ENCODE measurements at places on chromosomes 7 and 10.

DNA sequence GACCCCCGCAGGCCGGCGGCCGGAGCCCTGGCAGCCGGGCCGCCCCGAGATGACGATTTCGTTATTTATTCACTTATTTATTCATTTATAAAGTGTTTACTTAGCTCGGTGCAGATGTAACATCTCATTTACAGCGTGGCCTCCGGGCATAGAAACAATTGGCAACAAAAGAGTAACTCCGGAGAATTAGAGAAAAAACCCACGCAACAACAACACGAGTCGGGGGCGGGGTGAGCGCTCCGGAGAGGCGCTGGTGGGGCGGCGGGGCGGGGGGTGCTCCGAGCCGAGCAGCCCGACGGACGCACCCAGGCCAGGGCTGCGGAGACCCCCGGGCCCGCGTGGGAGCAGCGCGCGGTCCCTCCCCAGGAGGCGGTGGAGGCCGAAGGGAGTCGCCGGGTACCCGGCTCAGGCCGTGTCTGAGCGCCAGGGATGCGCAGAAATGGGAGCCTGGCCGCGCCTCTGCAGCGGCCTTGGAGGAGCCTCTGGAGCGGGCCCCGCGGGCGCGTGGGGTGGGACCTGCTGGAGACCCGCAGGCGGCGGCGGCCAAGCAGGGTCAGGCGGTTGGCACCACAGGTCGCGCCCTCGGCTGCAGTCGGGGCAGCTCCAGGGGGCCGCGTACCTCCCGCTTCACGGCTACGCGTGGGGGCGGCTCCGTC lies 14.3 kb downstream of the UNCX start:
- no peak for DNase-seq
- no peak overlapping the region for H3K27ac ChIP-seq
- peaks cover 8% of the 10 kb centered on the region for H3K4me1 ChIP-seq
- H3K36me3 ChIP-seq: no peaks in the 10 kb centered on the region
- H3K27me3 ChIP-seq: peaks cover 100% of the 10 kb centered on the region

DNA sequence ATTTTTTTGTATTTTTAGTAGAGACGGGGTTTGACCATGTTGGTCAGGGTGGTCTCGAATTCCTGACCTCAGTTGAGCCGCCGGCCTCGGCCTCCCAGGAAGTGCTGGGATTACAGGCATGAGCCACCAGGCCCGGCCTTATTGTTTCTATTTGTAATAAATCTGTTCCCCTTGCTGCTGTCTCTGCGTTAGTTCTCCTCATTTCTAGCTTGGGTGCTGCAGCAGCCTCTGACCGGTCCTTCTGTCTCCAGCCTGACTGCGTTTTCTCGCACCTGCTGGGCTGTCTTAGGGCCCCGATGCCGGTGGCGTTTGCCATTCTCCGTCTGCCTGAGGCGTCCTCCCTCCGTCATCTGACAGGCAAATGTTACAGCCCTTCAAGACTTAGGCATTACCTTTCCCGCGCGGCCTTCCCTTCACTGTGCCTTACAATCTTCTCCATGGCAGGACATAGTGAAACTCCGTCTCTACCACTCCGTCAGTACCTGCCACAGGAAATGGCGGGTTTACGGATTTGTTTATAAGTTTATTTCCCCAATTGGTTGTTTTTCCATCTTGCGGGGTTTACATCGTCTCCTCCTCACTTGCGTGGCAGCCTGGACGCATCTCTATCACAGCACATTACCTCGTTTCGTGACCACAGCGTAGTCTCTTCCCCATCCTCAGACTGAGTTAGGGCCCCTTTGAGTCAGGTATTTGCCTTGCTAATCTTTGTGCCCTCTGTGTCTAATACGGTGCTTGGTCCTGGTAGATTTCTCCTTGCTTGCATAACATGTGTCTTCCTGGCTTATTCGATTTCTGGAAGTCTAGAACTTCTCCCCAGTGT lies 2.3 kb upstream of the GIMAP8 start:
- peaks cover 24% of the 10 kb centered on the region for H3K4me1 ChIP-seq
- no peak overlapping the region for H3K27ac ChIP-seq
- no peaks in the 10 kb centered on the region for H3K36me3 ChIP-seq
- no peak for DNase-seq

GRCh38 chr7:105871142-105871541 lies 5.3 kb downstream of the ATXN7L1 start:
- H3K27ac ChIP-seq: no peak overlapping the region
- no peaks in the 10 kb centered on the region for H3K27me3 ChIP-seq
- no peaks in the 10 kb centered on the region for H3K36me3 ChIP-seq
- peaks cover 5% of the 10 kb centered on the region for H3K4me1 ChIP-seq

- no peak overlapping the region for H3K27ac ChIP-seq
- H3K27me3 ChIP-seq: no peaks in the 10 kb centered on the region
- H3K36me3 ChIP-seq: no peaks in the 10 kb centered on the region
- DNase-seq: no peak
- no peak overlapping the region for H3K4me3 ChIP-seq
- peaks cover 12% of the 10 kb centered on the region for H3K4me1 ChIP-seq
Measured at GRCh38 chr7:39664057-39664456, 40.7 kb downstream of the RALA start.

DNA sequence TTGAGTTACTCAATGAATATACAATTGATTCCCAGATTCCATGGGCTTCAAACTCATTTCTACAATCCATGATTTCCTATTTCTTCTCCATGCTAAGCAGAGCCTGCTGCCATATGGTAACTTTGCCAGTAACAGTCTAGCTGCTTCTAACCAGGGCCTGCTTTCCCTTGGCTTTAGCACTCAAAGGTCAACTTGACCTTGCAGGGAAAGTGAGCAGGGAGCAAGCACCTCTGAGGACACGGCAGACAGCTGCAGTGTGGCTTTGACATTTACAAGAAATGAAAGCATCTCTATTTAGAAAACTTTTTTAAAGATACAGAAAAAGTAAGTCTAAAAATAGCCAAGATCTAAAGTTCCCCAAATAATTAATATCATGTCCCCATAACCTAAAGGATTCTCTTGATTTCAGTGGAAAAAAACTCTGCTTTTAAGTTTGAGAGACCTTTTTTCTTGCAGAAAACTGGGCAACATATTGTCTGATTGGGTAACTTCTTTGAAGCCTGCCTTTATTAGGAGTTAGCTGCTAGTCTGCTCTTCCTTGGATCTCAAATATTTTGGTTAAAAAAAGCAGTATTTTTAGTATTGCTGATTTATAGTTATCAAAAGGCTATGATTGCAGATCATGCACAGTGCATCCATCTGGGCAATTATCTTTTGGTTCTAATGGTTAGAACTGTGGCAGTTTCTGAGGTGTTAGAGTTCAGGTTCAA lies 257.9 kb downstream of the AHR start:
- no peak overlapping the region for H3K4me3 ChIP-seq
- H3K4me1 ChIP-seq: peaks cover 22% of the 10 kb centered on the region
- no peaks in the 10 kb centered on the region for H3K27me3 ChIP-seq
- no peak for DNase-seq

- H3K36me3 ChIP-seq: no peaks in the 10 kb centered on the region
- H3K27ac ChIP-seq: no peak overlapping the region
- no peaks in the 10 kb centered on the region for H3K4me1 ChIP-seq
- no peak overlapping the region for H3K4me3 ChIP-seq
- H3K27me3 ChIP-seq: peaks cover 24% of the 10 kb centered on the region
- peak; percentile 5 for DNase-seq
Measured at GRCh38 chr10:132915411-132915810, 27.0 kb downstream of the CFAP46 start.

DNA sequence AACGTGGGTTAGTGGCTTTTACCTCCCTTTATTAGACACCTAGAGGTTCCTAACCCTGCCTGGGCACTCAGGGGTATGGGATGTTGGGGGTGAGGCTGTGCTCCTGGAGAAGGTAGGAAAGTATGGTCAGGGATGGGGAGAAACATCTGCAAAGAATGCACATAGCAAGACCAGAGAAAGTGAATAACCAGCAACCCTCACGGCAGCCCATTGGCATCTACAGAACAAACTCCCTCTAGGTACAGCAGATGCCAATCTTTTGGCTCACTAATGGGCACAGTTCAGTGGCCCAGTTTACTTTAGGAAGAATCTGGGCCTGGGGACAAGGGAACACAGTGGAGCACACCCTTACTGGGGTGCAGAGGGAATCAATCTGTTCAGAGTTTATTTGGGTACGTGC lies 143.9 kb downstream of the JAZF1 start:
- no peak overlapping the region for H3K4me3 ChIP-seq
- no peaks in the 10 kb centered on the region for H3K27me3 ChIP-seq
- H3K27ac ChIP-seq: peak overlapping the region; percentile 60
- no peaks in the 10 kb centered on the region for H3K36me3 ChIP-seq

DNA sequence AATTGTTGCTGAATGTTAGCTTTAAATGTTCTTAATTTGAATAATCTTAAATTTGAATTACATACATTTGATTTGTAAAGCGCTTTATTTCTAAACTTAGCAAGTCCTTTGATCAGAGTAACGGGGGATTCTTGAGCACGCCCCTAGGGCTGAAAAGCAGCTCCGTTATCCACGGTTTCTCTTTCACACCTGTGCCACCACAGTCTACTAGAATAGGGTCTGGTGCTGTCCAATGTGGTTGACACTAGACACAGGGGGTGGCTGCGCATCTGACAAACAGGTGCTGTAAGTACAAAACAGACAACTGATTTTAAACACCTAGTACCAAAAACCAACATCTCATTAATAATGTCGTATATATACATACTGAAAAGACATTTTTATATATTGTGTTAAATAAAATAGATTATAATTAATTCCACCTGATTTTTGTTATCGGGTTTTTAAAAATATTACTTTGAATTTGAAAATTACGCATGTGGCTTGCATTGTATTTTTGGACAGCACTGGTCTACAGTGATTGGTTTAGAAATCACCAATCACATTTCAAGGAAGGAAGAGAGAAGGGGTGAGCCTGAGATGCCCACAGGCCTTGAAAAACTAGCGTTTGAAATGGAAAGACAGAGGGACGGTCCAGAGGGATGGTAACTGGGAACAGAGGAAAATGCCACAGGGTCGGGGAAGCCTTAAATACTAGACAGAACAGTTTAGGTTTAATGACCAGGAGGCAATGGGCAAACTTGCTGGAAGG lies 7.3 kb downstream of the SEPHS1 start:
- peak; percentile 62 for DNase-seq
- H3K27ac ChIP-seq: peak overlapping the region; percentile 7
- H3K27me3 ChIP-seq: no peaks in the 10 kb centered on the region
- H3K36me3 ChIP-seq: no peaks in the 10 kb centered on the region
- H3K4me3 ChIP-seq: no peak overlapping the region
